Lung (tissue), 17 donors: ENCODE measurements at places on chromosomes 4 and X.
A peak's percentile ranks its signal among the peaks of the same experiment; 100 is the strongest.

DNA sequence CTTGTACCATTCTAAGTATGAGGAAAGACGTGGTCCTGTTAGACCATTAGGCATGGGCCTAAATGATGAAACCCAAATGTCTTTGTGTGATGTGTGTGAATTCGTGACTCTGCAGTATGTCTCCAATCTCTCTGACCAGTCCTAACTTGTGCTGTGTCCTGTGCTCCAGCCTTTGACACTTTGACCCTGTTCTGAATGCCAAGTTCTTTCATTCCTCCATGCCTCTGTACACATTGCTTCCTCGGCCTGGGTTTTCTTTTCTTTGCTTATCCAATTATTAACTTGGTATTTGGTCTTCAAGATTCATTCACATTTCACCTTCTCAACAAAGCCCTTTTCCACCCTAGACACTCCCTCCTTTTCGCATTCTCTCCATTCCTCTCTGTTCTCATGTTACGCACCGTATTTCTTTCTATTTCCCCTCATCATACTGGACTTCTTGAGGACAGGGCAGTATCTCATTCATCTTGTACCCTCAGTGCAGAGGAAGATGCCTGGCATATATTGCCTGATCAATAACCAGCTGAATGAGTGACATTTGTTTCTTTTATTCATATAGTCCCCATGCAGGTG lies 138.7 kb downstream of the F11 start:
- no peak for DNase-seq
- no peaks in the 10 kb centered on the region for H3K36me3 ChIP-seq
- H3K4me1 ChIP-seq, result no peaks in the 10 kb centered on the region

DNA sequence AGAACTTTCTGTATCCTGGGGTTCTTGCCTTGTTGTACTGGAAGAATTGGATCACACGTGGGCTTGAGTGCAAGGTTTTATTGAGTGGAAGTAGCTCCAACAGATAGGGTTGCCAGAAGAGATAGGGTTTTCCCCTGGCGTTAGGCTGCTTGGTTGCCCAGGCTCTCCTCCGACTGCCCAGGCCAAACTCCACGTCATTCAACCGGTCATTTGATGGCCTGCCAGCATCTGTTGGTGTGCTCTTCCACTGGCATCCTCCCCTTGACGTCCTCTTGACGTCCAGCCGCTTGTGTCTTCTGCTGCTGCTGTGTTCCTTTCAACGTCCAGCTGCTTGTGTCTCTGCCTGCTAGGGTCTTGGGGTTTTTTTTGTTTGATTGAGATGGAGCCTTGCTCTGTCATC lies 340.3 kb upstream of the ZCCHC13 start:
- H3K27ac ChIP-seq, result no peak overlapping the region
- no peak overlapping the region for H3K4me3 ChIP-seq
- no peaks in the 10 kb centered on the region for H3K27me3 ChIP-seq
- H3K36me3 ChIP-seq, result no peaks in the 10 kb centered on the region
- no peaks in the 10 kb centered on the region for H3K4me1 ChIP-seq

DNA sequence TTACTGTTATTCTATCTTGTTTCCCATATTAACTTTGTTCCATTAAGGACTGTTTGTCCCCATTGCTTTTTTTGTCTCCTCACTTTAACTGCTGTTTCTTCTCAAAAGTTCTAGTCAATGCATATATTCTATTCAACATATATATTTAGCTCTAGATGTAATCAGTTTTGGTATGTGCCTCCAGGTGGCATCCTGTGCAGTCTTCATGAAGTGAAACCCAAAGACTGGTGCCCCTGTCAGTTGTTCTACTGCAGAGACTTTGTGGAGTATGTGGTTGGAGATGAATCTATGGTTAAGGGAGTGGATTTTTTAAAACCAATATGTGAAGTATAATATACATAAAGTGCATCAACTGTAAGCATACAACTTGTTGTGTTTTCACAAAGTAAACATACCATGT lies 57.0 kb downstream of the VAMP7 start:
- no peaks in the 10 kb centered on the region for H3K27me3 ChIP-seq
- H3K27ac ChIP-seq, result no peak overlapping the region
- no peaks in the 10 kb centered on the region for H3K4me1 ChIP-seq
- H3K4me3 ChIP-seq, result no peak overlapping the region
- H3K36me3 ChIP-seq, result no peaks in the 10 kb centered on the region
- no peak for DNase-seq

GRCh38 chr4:105058177-105058812 lies 88.4 kb upstream of the TET2 start:
- no peaks in the 10 kb centered on the region for H3K36me3 ChIP-seq
- H3K4me3 ChIP-seq, result no peak overlapping the region
- H3K27me3 ChIP-seq, result no peaks in the 10 kb centered on the region

DNA sequence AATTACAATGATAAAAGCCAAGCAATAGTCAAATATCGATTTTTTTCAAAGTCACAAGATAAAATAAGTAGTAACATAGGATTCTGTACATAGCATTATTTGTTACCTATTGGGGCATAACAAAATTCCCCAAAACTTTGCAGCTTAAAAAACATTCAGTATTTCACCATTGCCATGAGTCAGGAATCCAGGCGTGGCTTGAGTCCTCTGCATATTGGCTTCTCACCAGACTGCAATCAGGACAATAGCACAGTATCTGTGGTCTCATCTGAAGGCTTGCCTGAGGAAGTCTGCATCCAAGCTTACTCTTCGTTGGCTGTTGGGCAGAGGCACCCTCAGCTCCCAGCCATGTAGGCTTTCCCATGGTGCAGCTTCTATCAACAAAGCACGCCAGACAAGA lies 6.2 kb upstream of the CTBP1 start:
- H3K4me3 ChIP-seq, result no peak overlapping the region
- peaks cover 26% of the 10 kb centered on the region for H3K36me3 ChIP-seq
- DNase-seq, result no peak
- no peak overlapping the region for H3K27ac ChIP-seq

- no peaks in the 10 kb centered on the region for H3K27me3 ChIP-seq
- no peak overlapping the region for H3K4me3 ChIP-seq
- H3K4me1 ChIP-seq, result no peaks in the 10 kb centered on the region
- DNase-seq, result no peak
Observed at GRCh38 chr4:40206426-40206825, 9.6 kb downstream of the RHOH start.

DNA sequence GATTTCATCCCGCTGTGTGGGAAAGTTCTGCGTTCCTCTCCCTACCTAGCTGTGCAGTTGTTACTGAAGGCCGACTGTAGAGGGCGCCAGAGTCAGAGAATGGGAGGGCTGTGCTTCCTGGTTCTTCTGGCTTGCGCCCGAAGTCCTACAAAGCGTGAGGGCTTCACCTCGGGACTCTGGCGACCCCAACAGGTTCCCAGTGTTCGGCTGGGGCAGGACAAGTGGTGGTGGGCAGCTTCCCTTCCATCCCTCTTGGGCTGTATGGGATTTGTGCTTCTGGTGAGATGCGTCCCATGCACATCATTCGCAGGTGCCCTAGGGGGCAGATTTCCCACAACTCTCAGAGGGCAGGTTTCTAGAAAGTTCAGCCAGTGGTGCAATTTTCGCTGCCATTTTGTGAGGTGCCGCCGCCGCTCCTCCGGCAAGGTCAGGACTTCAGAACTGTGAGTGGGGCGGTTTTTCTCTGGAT lies 27.3 kb downstream of the CT45A1 start:
- H3K4me1 ChIP-seq, result no peaks in the 10 kb centered on the region
- H3K27ac ChIP-seq, result no peak overlapping the region
- DNase-seq, result peak; percentile 30
- no peaks in the 10 kb centered on the region for H3K27me3 ChIP-seq
- H3K4me3 ChIP-seq, result no peak overlapping the region

GRCh38 chrX:24025741-24026403 lies 1.1 kb downstream of the KLHL15 start:
- no peak for DNase-seq
- no peaks in the 10 kb centered on the region for H3K4me1 ChIP-seq
- peaks cover 7% of the 10 kb centered on the region for H3K27me3 ChIP-seq
- no peaks in the 10 kb centered on the region for H3K36me3 ChIP-seq
- peak overlapping the region; percentile 99 for H3K27ac ChIP-seq

DNA sequence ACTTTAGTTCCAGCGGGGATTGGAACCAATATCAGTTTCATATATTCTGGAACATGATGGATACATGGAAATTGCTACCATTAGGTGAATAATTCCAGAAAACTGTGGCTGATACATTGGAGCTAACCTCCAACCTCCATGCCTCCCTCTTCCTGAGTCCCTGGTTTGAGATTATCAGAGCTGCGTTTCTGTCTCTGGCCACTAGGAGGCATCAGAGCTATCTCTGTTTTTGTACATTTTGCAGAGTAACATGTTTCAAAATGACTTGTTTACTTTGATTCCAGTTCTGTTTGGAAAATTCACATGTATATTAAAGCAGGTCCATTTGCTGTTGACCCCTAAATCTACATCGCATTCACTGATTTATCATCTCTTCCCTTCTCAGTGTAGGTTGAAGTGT lies 2.4 kb upstream of the RAB40AL start:
- no peak overlapping the region for H3K4me3 ChIP-seq
- H3K27ac ChIP-seq, result no peak overlapping the region
- peak; percentile 14 for DNase-seq
- H3K27me3 ChIP-seq, result peaks cover 12% of the 10 kb centered on the region
- H3K36me3 ChIP-seq, result no peaks in the 10 kb centered on the region
- H3K4me1 ChIP-seq, result no peaks in the 10 kb centered on the region

DNA sequence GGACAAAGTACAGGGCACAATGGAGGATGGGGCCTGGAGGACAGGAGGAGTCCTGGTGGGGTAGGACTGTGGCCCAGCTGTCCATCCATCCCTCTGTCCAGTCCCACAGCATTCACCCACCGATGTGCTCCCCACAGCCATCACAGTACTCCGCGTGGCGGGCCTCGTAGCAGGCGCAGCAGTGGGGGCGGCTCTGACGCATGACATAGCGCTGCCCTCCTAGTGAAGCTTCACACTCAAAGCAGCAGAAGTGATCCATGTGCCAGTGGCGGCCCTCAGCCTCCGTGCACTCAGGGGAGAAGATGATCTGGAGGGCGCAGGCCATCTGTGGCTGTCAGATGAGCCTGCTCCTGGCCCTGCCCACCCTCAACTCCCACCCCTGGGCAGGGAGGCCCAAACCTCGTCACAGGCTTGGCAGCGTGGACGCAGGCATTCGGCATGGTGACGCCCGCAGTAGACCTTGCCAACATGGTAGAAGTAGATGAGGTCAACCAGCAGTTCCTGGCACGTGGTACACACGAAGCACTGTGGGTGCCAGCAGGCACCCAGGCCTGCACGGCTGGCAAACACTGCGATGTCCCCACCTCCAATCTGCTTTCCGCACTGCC lies 6.3 kb downstream of the PLP2 start:
- DNase-seq, result no peak
- H3K4me3 ChIP-seq, result no peak overlapping the region
- H3K36me3 ChIP-seq, result peaks cover 6% of the 10 kb centered on the region
- no peak overlapping the region for H3K27ac ChIP-seq

DNA sequence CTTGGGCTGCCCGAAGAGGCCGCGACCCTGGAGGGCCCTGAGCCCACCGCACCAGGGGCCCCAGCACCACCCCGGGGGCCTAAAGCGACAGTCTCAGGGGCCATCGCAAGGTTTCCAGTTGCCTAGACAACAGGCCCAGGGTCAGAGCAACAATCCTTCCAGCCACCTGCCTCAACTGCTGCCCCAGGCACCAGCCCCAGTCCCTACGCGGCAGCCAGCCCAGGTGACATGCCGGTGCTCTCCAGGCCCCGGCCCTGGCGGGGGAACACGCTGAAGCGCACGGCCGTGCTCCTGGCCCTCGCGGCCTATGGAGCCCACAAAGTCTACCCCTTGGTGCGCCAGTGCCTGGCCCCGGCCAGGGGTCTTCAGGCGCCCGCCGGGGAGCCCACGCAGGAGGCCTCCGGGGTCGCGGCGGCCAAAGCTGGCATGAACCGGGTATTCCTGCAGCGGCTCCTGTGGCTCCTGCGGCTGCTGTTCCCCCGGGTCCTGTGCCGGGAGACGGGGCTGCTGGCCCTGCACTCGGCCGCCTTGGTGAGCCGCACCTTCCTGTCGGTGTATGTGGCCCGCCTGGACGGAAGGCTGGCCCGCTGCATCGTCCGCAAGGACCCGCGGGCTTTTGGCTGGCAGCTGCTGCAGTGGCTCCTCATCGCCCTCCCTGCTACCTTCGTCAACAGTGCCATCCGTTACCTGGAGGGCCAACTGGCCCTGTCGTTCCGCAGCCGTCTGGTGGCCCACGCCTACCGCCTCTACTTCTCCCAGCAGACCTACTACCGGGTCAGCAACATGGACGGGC lies 579 bp downstream of the ABCD1 start:
- no peak for DNase-seq
- H3K27me3 ChIP-seq, result no peaks in the 10 kb centered on the region
- H3K27ac ChIP-seq, result peak overlapping the region; percentile 94
- peak overlapping the region; percentile 10 for H3K4me3 ChIP-seq
